CD4-positive, alpha-beta T cell treated with Interleukin-17A for 1 hour (primary cell): ENCODE measurements at places on chromosomes 11 and 22.

DNA sequence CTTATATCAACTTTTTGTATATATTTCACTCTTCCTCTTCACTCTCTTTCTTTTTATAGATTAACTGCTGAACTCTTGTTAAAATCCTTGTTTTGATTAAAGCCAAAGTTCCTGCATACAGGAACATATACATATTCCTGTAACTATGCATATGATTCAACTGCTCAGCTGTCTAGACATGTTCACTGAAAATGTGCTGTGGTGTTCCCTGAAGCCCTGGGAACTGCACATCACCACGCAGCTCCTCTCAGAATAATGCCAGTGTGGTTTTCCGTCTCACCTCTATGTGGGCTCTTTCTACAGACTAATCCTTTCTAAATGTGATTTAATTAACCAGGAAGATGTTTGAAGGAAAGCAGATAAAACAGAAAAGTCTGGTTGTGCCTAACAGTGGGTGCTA is 25.6 kb upstream of the MMP12 start:
- DNase-seq = no peak

GRCh38 chr11:62708793-62709192 is 1.3 kb downstream of the GNG3 start:
- DNase-seq = peak; percentile 63

- DNase-seq = no peak
These were observed 414.6 kb upstream of the LUZP2 start for GRCh38 chr11:24082241-24082640.

- DNase-seq = no peak
These were observed 864 bp upstream of the EHBP1L1 start for GRCh38 chr11:65574811-65575567.

- DNase-seq = no peak
These were observed 13.0 kb downstream of the TUB start for GRCh38 chr11:8093931-8094575.

DNA sequence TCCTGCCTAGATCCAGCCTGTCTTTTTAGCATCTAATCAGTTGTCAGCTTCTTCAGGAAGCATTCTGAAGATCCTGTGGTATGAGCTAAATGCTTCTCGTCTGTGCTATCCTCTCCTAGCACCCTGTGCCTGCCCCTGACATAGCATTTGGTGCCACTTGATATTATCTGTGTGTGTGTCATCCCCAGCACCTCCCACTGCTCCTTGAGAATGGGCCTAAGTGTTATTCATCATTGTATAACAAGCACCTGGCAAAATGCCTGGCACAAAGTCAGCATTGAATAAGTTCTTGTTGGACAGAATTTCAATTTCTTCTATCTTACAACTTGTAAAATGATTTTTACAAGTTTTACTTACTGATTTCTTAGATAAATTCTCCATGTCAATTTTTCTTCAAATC is 28.1 kb upstream of the OLFML1 start:
- DNase-seq = no peak

DNA sequence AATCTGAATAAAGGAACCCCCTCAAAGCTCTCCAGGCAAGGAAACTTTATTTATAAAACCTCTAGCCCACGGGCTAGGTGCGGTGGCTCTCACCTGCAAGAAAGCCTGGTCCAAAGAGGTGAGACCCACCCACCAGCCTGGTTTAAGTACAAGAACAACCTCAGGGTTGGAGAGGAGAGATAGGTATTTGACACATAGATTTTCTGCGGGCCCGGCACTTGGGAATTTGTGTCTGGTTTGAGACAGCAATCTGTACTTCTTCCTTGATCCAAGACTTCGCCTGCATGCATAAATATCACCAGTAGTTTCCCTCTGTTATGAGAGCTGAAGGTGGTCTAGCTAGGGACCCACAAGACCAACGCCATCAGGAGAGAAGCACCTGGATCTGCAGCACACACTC is 73.2 kb upstream of the CAPRIN1 start:
- DNase-seq = no peak

DNA sequence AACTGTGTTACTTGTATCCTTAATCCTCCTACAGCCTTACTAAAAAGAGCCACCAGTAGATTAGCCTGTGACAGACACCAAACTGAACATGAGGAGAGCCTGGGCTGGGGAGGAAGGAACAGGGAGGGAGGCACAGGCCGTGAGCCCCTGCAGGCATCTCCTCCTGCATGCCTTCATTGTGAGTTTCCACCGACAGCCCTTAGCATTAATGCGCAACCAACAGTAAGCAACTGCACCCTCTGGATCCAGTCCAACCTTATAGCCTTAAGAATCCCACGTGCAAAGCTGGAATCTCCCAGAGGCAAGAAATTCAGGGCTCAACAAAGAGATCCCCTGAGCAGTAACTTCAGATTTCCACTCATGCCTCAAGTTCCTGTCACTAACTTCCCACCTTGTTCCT is 84.6 kb downstream of the ETS1 start:
- no peak for DNase-seq

DNA sequence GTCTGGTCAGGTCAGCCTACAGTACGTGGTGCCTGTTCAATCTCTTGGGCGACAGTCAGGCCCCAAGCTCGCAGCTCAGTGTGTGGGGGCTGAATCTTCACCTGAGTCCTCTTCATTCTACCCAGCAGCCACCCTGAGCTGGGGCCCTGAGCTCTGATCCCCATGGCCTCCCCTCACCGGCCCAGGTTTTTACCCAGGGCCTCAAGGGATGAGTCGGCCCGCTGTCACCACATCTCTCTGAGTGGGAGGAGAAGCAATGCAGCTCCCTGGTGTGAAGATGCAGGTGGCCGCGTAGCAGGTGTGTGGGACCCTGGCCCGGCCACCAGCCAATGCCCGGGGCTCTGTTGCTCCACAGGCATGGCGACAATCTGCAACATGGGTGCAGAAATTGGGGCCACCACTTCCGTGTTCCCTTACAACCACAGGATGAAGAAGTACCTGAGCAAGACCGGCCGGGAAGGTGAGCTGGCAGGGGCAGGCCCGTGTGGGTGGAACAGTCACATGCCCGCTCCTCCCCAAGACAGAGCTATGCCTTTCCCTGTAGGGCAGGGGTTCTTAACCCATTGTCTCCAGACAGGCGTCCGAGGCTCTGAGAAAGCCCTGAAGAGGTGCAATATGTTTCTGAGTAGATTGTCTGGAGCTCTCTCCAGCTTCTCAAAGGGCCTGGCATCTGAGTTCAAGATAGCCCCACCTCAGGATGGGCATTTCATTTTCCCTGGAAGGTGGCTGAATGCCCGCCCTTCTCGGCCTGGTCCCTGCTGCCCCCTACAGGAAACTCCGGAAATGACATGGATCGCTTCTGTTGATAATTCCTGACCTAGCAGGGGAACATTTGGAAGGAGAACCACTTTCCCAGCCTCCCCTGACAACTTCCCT is 26.9 kb downstream of the POLR3H start:
- peak; percentile 41 for DNase-seq

- no peak for DNase-seq
These were observed 90.4 kb upstream of the CLPB start for GRCh38 chr11:72524711-72525110.

DNA sequence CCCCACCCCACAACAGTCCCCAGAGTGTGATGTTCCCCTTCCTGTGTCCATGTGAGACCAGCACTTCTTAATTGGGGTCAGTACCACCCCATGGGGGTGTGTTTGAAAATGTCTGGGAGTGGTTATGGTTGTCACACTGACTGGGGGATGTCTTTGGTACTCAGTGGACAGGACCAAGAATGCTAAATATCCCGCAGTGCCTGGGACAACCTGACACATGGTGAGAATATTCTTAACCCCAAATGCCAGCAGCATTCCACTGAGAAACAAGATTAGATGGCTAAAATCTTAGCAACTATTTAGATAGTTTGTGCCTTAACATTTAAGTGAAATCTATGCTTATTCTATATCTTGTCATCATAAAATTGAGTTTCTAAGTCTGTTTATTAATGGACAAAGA is 177.5 kb upstream of the ZBED5 start:
- DNase-seq = no peak

GRCh38 chr11:47270331-47271271 is 668 bp downstream of the MADD start:
- DNase-seq = peak; percentile 57

GRCh38 chr11:71563406-71563805 is 2.0 kb upstream of the KRTAP5-10 start:
- DNase-seq = peak; percentile 5

- no peak for DNase-seq
These were observed 55.3 kb upstream of the PRR5 start for GRCh38 chr22:44646668-44647067.

DNA sequence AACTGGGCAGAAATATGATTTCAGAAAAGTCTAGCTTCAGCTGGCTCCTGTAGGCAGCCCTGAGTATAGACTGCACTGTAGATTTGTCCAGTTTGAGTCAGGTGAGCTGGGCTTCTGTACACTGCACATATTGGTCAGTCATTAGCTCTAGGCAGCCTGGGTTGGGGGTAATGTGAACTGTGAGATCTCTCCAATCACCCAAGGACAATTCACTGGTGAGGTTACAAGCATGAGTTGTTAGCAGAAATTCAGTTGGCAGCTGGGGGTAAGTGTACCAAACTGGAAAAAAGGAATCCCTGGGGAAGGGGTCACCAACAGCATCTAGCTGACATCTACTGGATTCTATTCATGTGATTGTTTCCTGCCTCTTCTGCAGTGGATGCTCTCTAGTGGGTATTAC is 39.7 kb downstream of the MRGPRX2 start:
- no peak for DNase-seq

DNA sequence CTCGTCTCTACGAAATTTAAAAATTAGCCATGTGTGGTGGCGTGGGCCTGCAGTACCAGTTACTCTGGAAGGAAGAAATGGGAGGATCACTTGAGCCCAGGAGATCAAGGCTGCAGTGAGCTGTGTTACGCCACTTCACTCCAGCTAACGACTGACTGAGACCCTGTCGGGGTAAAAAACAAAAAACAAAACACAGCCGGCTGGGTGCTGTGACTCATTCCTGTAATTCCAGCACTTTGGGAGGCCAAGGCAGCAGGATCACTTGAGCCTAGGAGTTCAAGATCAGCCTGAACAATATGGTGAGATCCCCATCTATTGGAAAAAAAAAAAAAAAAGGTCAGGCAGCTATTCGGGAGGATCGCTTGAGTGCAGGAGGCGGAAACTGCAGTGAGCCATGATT is 2.4 kb downstream of the PAFAH1B2 start:
- DNase-seq = no peak

- no peak for DNase-seq
These were observed 338.6 kb downstream of the TTC28 start for GRCh38 chr22:28341001-28341400.

GRCh38 chr11:70341881-70342429 is 56.4 kb upstream of the CTTN start:
- DNase-seq = no peak

GRCh38 chr11:25535467-25536272 is 796.3 kb upstream of the ANO3 start:
- no peak for DNase-seq

DNA sequence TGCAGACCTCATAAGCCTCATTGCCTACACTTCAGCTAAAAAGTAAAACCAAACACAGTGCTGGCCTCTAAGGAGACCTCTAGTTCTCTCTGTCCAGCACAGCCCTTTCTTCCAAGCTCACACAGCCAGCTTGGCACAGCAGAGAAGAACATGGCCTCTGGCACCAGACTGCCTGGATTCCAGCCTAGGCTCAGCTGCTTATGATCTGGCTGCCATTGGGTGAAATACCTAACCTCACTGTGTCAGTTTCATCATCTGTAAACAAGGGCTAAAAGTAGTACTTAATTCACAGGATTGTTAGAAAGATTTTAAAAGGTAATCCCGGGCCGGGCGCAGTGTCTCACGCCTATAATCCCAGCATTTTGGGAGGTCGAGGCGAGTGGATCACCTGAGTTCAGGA is 9.9 kb upstream of the ACER3 start:
- no peak for DNase-seq
